ENCODE measurements at places on chromosomes 16 and 17.

DNA sequence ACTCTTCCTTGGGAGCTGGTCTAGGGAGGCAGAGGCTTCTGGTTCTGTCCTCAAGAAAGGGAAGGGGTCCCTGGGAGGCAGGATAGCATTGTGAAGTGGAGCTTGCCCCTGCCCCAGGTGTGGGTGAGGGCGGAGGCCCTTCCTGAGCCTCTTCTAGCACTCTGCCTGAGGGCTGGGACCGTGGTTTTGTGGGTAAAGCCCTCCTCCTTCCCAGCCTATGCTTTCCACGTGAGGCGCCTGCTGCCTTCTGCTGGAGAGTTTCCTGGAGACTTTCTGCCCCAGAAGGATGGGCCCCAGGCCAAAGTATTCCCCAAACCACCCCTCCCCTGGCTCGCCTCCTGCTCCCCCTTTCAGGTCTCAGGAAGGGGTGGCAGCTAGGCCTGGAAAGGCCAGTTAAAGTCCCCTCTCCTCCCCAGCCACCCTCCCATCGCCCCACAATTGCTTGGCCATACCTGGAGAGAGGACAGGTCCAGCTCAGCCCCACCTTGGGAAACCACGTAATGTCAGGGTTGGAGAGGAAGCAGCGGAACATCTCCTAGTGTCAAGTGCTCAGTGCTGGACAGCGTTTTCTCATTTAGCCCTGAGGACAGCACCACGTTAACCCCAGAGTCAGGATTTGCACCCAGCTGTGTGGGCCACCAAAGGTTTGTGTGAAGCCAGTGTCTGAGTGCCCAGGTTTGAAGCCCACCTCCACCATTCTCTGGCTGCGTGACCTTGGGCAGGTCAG is 5.6 kb downstream of the SBK1 start:
- no peak for DNase-seq

- DNase-seq: no peak
Measured at GRCh38 chr16:11360641-11361373, 15.5 kb downstream of the RMI2 start.

GRCh38 chr16:85829171-85829719 is 29.8 kb downstream of the COX4I1 start:
- DNase-seq: no peak

DNA sequence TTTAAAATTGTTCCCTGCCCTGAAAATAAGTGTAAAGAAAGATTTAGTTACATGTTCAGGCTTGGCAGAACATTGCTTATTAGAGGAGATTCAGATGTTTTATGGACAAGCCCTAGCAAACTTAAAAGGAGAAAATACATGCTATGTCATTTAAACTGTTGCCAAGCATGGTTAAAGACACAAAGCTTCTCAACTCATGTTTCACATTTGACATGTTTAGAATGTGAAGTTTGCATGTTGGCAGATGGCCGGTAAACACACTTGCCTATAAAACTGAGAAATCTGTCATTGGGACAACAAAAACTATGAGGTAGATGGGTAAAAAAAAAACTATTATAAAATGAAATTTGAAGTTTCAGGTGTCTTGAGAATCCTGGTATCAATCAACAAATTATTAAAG is 5.8 kb downstream of the KRTAP29-1 start:
- no peak for DNase-seq

GRCh38 chr17:73126716-73127473 is 34.4 kb upstream of the SLC39A11 start:
- peak; percentile 39 for DNase-seq

DNA sequence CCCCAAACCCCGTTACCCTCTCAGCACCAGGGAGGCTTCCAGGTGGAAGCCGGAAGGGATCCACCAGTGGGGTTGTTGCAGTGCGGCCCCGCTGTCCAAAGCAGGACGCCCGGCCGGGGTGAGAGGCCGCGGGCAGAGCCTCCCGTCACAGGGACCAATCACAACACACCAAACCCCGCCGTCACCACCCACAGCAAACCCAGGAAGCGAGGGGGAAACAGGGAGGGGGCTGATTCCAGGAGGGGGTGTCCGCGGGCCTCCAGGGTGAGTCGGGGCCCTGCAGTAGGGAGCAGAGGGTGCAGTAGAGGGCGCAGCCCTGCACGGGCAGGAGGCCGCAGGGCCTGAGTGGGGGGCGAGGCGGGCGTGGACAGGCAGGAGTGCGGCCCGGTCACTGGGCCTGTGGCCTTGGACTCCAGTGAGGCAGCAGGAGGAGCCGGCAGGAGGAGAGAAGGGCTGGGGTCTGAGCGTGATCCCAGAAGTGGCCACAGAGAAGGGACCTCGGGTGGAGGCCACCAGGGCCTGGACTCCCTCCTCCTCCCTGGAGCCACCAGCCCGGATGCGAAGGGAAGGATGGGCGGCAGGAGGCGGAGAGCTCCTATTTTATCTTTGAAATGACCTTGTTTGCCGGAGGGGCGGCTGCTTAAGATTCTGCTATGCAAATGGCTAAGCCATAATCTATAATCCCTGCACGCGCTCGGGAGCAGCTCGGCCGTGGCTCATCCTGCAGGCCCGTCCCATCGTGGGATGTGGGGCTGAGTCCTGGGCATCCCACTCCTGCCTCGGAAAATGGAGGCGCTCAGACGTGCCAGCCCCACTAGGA is 41.5 kb downstream of the ZFPM1 start:
- no peak for DNase-seq

- DNase-seq: no peak
Measured at GRCh38 chr16:84369938-84370627, 1.7 kb downstream of the ATP2C2 start.

- no peak for DNase-seq
Measured at GRCh38 chr17:4691686-4692085, 12.3 kb downstream of the PELP1 start.

GRCh38 chr17:76270770-76271668 is 5.9 kb downstream of the UBALD2 start:
- DNase-seq: no peak

GRCh38 chr16:49773534-49774475 is 82.1 kb downstream of the ZNF423 start:
- no peak for DNase-seq

GRCh38 chr16:1331712-1332617 is 1.5 kb upstream of the BAIAP3 start:
- DNase-seq: no peak

DNA sequence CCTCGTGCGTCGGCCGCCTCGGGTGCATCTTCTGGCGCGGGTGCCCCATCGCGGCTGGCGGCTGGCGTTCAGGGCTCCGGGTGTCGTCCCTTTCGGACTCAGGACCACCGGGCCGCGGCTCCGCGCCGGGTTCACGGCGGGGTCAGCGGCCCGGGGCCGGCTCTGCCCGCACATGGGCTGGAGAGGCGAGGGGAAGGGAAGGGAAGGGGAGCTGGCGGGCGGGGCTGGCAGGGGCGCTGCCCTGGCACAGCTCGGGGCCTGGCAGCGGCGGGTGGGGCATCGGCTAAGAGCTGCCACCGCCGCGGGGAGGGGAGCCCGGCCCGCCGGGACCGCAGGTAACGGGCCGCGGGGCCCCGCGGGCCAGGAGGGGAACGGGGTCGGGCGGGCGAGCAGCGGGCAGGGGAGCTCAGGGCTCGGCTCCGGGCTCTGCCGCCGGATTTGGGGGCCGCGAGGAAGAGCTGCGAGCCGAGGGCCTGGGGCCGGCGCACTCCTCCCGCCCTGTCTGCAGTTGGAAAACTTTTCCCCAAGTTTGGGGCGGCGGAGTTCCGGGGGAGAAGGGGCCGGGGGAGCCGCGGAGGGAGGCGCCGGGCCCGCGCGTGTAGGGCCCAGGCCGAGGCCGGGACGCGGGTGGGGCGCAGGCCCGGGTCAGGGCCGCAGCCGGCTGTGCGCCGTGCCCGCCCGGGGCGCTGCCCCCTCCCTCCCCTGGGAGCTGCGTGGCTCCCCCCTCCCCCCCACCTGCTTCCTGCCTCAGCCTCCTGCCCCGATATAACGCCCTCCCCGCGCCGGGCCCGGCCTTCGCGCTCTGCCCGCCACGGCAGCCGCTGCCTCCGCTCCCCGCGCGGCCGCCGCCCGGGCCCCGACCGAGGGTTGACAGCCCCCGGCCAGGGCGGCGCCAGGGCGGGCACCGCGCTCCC is 646 bp downstream of the HIC1 start:
- no peak for DNase-seq

DNA sequence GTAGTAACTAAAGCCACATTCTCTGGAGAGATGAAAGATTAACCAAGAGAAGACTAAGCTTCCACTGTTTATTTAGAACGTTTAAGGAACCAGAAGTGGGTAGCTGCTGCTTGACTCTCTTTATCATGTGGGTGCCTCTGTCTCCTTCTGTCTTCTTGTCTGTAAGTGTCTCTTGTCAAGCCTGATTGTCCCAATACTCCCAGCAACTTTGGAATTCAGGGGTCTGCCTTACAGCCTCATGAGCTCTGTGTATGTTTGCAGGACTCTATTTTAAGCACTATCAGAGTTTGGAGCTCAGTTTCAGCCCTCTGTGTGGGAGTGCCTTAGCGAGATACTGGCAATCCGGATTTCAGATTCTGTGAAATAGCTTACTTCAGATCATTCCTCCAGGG is 29.3 kb upstream of the SPACA3 start:
- DNase-seq: no peak

GRCh38 chr17:61144617-61145564 is 254.8 kb upstream of the TBX2 start:
- no peak for DNase-seq

DNA sequence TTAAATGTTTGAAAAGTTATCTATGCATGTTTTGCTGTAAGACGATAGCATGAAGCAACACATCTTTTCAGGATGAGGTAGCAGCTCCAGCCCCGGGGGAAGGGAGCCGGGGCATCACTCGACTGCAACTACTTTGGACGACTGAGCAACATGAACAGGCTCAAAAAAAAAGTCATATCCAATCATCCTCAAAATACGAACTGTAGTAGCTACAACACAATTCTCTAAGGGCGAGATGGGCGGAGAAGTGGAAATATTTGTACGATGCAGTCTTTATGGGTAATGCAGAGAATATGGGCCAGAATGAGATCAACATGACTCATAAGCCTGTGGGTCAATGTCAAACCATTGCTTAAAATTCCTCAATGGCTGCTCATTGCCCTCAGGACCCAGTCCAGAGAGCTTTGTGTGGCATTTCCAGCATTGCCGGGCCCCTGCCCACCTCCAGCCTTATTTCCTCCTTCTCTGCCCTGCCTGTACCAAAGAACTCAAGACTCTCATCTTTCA is 17.7 kb upstream of the SMURF2 start:
- no peak for DNase-seq

GRCh38 chr17:61366715-61367413 is 32.8 kb upstream of the TBX2 start:
- DNase-seq: peak; percentile 81

- DNase-seq: no peak
Measured at GRCh38 chr16:64428463-64429113, 693.3 kb downstream of the CDH11 start.

DNA sequence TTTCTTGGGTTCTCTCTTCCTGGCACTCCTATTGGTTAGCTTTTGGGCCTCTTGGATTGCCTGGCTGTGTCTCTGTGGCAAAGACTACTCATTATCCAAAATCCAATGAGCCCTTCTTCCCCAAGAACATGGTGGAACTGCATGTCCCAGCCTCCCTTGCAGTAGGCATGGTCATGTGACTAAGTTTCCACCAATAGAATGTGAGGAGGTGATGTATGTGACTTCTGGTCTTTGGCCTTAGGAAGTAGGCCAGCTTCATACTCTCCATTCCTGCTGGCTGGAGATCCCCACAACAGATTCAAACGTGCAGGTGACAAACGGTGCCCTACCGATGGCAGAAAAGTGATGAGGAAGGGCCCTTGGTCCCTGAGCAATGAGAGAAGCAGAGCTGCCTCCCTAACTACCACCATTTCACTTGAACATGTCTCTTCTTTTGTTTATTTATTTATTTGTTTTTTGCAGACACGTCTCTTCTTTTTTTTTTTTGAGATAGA is 17.3 kb upstream of the SPN start:
- DNase-seq: no peak

DNA sequence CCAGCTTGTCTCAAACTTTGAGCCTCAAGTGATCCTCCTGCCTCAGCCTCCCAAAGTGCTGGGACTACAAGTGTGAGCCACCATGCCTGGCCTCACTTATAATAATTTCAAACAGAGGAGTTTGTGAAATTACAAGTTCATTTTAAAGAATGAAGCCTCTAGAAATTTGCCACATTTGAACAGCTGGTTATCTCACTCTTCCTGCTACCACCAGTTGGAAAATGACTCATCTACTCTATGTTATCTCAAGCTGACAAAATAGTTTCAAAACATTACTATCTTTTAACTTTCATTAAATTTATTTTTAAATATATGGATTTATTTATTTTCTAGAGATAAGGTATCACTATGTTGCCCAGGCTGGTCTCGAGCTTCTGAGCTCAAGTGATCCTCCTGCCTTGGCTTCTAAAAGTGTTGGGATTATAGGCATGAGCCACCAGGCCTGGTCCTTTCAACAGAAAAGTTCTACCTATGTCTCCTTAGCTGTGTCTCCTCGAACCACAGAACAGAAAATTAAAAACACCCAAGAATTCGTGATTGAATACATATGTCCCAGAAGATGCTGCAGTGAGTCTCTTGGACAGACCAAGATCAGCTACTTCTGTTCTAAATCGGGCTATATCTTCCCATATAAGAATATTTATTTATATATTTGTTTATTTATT is 47.6 kb downstream of the MYH13 start:
- DNase-seq: no peak

- DNase-seq: no peak
Measured at GRCh38 chr17:45115871-45116270, 16.4 kb downstream of the PLCD3 start.

DNA sequence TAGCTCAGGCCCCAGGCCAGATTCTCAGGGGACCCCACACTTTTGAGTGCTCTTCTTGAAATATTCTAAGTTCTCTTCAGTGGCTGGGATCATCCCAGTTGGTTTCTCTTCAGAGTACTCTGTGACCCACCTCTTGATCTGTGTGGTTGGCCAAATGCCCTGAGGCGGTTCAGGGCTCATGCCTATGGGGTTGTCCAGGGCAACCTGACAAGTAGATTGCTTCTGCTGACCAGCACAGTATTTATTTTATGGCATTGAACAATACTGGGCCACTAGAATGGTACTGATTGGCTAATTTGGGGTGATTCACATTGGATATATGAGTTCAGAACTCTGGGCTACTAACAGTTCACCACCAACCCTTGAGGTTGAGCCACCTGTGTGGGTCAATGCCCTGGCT is 7.4 kb upstream of the GOSR2 start:
- DNase-seq: no peak

DNA sequence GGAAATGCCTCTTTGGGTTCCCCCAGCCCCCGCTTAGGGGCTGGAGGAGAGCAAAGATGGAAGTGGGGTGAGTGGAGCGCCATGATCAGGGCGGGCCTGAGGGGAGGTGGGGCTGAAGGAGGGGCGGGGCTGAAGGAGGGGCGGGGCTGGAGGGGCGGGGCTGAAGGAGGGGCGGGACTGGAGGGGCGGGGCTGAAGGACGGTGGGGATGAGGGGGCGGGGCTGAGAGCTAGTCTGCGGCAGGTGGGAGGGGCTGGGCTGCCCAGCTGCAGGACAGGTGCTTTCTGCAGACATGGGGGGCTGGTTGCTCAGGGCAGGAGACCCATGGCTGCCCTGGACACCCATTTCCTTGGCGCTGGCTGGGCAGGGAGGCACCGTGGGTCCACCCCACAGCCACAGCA is 39.1 kb upstream of the PABPN1L start:
- no peak for DNase-seq

- DNase-seq: no peak
Measured at GRCh38 chr17:75478508-75478907, 22.1 kb downstream of the TMEM94 start.
